ENCODE measurements at places on chromosomes 7 and 10.

DNA sequence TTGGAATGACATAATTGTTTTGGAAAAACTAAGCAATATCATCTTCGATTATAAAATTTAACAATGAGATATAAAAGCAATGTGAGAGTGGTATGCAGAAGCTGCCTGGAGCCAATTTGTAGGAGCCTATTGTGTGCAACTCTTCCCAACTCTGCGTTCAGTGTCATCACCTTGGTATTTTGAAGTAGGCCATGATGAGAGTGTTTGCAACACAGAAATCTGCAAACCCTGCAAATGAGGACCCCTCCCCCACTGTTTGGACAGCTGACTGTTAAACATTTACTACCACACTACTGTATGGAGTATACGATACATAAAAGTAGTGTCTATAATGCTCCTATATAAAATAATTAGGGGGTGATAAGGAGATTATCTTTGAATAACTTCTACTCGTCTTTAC lies 531.3 kb downstream of the ATRNL1 start:
- DNase-seq: no peak

- peak; percentile 51 for DNase-seq
These were observed 46.6 kb downstream of the LRRN3 start for GRCh38 chr7:111137296-111138192.

DNA sequence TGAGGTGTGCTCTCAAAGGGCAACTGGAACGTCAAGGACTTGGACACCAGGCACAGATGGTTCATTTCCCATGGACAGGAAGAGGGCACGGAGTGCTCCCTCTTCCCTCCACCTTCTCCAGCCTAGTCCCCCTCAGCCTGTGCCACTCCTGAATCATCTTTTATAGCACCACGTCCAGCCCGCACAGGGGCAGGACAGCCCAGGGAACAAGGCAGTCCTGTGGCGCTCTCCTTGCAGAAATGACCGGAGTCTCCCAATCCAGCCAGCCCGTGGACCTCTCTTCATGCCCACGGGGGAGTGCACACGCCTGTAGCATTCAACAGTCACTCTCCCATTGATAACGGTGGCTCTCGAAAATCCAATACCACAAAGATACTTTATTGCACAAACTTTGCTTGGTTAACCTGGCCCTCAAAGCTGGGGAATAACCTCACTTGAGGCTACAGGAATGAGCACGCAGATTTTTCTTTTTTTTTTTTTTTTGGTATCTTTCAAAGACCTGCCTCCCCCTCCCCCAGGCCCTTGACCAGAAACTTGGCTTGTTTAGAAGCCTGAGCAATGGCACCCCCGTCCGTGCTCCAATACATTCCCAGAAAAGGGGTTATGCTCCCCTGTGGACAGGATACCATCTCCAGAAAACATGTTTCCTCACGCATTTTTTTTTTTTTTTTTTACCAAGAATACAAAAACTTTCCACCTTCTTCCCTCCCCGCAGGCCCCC lies 733 bp downstream of the PRKCQ start:
- DNase-seq: no peak

DNA sequence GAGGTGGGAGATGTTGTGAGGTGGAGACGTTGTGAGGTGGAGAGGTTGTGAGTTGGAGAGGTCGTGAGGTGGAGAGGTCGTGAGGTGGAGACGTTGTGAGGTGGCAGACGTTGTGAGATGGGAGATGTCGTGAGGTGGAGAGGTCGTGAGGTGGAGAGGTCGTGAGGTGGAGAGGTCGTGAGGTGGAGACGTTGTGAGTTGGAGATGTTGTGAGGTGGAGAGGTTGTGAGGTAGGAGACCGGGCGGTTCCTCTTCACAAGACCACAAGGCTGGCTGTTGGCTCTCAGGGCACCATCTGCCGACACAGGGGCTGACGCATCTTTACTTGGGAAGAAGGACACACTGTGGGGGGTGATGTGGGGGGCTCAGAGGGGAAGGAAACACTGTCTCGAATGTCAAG lies 34.7 kb upstream of the SHH start:
- no peak for DNase-seq

GRCh38 chr10:26214004-26214403 lies 2.6 kb upstream of the GAD2 start:
- no peak for DNase-seq

GRCh38 chr7:41431671-41432070 lies 271.2 kb downstream of the INHBA start:
- DNase-seq: no peak

GRCh38 chr10:95430231-95430951 lies 130.8 kb downstream of the SORBS1 start:
- peak; percentile 31 for DNase-seq

- DNase-seq: no peak
These were observed 757 bp downstream of the RAB19 start for GRCh38 chr7:140404565-140405065.

- no peak for DNase-seq
These were observed 161.9 kb downstream of the BMPER start for GRCh38 chr7:34067005-34067778.

DNA sequence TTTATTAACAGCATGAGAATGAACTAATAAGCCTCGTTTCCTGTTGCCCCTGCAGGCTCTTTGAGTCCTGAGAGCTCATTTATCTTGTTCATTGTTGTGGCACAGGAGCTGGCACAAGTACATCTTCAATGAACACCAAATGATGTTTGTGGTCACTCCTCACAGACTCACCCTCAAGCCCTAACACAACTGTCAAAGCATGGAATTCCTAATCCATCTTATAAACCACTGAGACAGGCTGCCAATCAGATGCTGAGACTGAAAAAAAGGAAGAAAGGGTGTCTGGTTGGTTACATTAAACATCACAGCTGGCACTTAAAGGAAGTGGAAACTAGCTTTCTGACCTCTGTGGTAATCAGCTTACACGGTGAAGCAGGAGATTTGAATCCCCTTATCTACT lies 7.7 kb upstream of the CCDC172 start:
- DNase-seq: no peak

DNA sequence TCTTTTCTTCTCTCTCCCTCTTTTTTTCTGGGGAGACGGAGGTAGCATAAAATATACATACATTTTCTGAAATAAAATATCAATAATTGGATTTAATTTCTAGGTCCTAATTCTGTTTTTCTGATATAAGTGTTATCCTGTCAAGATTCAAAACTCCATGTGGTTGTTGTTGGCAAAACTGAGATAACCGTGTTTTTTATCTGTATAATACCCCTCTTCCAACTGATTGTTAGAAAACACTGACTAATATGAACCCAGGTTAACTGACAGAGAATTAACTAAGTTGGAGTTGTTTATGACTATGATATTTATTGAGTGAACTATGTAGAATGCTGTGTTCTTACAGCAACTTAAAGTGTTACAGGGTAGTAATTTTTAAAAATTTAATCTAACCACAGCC lies 236.5 kb upstream of the KAT6B start:
- DNase-seq: no peak

DNA sequence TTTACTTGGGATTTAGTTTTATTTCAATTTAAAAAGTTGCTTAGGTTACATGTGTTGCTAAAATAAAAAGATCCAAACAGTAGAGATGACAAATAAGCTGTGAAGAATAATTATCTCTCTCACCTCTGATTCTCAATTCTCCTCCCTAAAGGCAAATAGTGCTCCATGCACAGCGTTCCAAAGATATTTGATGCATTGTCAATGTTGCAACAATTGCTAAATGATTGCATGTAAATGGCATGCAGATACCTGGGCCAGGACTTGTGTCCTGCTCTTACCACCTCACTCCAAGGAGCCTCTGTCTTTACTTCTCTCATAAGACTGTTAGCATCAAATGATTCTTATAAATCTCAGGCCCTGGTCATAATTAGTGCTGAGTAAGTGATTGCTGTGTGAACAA lies 217.7 kb downstream of the SEC23IP start:
- no peak for DNase-seq

GRCh38 chr7:114214466-114214865 lies 200.1 kb upstream of the FOXP2 start:
- DNase-seq: no peak

GRCh38 chr10:92111336-92111939 lies 179.4 kb downstream of the CPEB3 start:
- DNase-seq: no peak

DNA sequence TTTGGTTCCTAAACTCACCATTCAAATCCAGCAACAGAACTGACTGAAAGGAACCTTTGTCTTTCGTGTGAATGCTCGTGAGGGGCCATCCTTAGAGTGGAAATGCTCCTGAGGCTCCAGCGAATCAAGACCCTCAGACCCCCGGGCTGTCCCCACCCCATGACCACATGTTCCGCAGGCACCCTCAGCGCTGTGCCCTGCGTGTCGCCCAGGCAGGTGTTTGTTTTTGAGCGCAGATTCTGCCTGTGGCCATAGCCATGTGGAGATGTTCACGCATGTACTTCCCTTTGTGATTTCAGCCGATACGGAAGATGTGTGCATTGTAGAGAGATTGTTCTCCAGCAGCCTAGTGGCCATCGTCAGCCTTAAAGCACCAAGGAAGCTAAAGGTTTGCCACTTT lies 24.2 kb downstream of the WIPI2 start:
- no peak for DNase-seq

DNA sequence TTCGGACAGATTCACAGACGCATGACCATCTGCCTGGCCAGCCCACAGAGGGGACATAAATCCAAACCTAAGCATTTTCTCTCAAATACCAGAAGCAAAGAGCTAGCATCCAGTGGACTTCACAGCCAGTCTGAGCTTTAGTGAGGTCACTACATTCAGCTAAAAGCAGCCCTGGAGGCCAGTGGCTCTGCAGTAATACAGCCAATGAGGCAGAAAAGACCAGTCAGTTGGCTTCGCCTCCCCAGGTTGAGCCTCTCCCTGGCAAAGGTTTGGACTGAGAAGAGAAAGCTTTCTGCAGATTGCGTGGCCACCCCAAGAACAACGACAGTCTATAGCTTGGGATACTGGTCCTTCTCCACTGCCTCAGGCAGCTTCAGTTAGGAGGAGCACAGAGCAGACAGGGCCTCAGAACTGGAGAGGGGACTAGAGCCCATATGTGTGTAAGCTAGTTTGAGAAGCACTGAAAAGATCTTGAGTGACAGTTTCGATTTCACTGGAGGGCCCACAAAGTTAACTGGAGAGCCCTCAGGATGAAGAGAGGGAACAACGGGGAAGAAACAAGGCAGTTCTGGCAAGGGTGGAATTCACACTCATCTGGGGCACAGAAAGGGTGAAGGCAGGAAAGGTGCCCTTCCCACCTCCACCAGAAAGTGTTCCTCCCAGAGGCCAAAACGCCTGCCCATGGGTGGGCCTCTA lies 3.8 kb downstream of the WDR91 start:
- no peak for DNase-seq

- DNase-seq: no peak
These were observed 148.1 kb upstream of the PLXDC2 start for GRCh38 chr10:19668116-19668515.

- DNase-seq: no peak
These were observed 375.8 kb upstream of the VSTM2A start for GRCh38 chr7:54166419-54166818.

GRCh38 chr10:107417446-107417845 lies 252.9 kb upstream of the SORCS1 start:
- DNase-seq: no peak

GRCh38 chr7:96069401-96069800 lies 252.5 kb downstream of the SLC25A13 start:
- DNase-seq: no peak

- no peak for DNase-seq
These were observed 182.6 kb downstream of the REEP3 start for GRCh38 chr10:63703740-63704345.

- DNase-seq: no peak
These were observed 28.7 kb upstream of the SEPHS1 start for GRCh38 chr10:13376746-13377145.

DNA sequence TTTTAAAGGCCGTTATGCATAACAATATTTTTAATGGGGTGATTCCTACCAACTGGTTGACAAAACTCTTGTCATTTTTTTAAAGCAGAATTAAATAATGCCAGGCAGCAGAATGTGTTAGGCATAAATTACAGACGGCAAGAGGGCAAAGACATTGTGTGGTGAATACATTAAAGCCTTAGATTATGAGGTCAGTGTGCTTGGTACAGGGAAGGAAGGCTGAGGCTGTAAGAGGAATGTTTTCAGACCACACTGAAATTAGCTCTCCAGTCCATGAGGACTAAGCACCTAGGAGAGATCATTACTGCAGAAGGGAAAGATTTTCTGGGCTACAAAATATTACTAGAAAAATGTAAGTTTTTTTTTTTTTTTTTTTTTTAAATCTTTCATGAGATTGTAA lies 312.8 kb upstream of the PRKCQ start:
- no peak for DNase-seq

- no peak for DNase-seq
These were observed 1331.6 kb upstream of the SORCS1 start for GRCh38 chr10:108496106-108496505.

DNA sequence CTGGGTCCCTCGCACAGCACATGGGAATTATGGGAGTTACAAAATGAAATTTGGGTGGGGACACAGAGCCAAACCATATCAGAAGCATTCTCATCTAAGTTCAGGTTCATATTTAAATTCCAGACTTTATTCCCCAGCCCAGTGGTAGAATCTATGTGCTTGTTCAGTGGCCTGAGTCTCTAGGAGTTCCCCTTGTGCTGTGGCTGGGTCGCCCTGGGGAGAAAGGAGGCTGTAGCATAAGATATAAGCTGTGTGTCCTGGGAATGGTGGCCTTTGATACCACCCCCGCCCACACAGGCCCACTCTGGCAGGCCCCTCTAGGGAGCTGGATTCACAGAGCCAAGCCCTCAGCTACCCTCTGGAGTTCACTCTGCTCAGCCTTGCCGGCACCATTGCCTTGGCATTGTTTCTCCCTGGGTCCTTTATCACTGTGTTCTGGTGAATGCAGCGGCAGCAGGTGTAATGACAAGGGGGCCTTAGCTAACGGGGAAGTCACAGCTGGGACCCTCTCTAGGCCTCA lies 64.2 kb downstream of the MINDY4 start:
- DNase-seq: no peak

GRCh38 chr7:156158213-156158612 lies 345.9 kb upstream of the SHH start:
- DNase-seq: no peak

GRCh38 chr10:65891073-65891981 lies 1034.5 kb upstream of the LRRTM3 start:
- no peak for DNase-seq

DNA sequence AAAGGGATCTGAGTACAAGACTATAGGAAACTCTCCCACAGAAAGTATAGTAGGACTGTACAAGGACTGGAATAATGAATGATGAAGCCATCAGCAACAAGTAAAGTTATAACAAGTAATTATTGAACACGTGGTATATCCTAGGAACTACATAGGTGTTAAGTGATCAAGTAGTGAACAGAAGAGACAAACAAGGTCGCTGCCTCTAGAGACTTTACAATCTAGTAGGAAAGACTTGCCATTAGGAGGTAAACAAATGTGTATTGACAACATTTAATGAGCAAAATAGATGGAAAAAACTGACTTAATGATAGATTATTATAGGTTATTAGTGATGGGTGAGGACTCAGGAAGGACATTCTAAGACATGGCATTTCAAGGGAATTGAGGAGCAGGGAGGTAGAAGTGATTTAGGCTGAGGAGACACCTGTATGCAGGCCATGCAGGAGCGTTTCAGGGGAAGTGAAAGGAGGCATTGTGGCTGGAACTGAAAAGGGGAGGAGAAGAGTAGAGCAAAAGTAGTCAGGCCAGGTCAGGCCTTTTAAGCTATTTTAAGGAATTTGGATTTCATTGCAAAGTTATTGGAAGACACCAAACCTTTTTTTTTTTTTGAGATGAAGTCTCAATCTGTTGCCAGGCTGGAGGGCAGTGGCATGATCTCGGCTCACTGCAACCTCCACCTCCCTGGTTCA lies 8.5 kb upstream of the GLCCI1 start:
- DNase-seq: no peak

All from stimulated activated CD4-positive, alpha-beta T cell treated with anti-CD3 and anti-CD28 coated beads, Interleukin-1b, Interleukin-23, amount 100 ng/mL, for 48 hours (primary cell).